Keratinocyte (primary cell): ENCODE measurements at places on chromosomes 5 and 9.

GRCh38 chr5:67528953-67529352, 332.4 kb upstream of the CD180 start:
- H3K4me3 ChIP-seq, result no peak overlapping the region
- no peaks in the 10 kb centered on the region for H3K4me1 ChIP-seq
- H3K27me3 ChIP-seq, result no peaks in the 10 kb centered on the region
- no peak overlapping the region for H3K27ac ChIP-seq
- no peaks in the 10 kb centered on the region for H3K36me3 ChIP-seq
- DNase-seq, result no peak

- H3K4me3 ChIP-seq, result no peak within 1 kb of the TSS
- no peaks in the 10 kb centered on the region for H3K27me3 ChIP-seq
- DNase-seq, result no peak
Measured at GRCh38 chr9:19033015-19033414, at the start of gene SAXO1. SAXO1 (minus strand) TSS chr9:19033209; CDS start chr9:19032908, 301 bp downstream.

DNA sequence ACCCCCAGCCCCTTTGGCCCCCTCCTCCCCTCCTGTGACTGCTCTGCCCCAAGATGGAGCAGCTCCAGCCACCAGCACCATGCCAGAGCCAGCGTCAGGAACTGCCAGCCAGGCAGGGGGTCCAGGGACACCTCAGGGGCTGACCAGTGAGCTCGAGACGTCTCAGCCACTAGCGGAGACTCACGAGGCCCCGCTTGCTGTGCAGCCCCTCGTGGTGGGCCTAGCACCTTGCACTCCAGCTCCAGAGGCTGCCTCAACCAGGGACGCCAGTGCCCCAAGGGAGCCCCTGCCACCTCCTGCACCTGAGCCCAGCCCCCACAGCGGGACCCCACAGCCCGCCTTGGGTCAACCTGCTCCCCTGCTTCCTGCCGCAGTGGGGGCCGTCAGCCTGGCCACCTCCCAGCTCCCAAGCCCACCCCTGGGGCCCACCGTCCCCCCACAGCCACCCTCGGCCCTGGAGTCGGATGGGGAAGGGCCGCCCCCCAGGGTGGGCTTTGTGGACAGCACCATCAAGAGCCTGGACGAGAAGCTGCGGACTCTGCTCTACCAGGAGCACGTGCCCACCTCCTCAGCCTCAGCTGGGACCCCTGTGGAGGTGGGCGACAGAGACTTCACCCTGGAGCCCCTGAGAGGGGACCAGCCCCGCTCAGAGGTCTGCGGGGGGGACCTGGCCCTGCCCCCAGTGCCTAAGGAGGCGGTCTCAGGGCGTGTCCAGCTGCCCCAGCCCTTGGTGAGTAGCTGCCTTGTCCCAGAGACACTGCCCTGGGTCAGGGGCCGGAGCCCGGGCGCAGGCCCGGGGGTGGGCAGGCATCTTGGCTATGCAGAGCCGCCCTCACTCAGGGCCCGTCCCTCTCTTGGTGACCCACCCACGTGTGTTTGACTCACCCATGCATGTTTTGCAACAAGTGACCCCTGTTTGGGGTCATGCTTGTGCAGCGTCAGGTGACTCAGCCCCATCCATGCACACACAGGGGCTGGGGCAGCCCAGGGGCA, 105.2 kb downstream of the WNK2 start:
- H3K4me1 ChIP-seq, result no peaks in the 10 kb centered on the region
- H3K27ac ChIP-seq, result no peak overlapping the region
- peaks cover 11% of the 10 kb centered on the region for H3K27me3 ChIP-seq
- no peaks in the 10 kb centered on the region for H3K36me3 ChIP-seq
- no peak overlapping the region for H3K4me3 ChIP-seq

DNA sequence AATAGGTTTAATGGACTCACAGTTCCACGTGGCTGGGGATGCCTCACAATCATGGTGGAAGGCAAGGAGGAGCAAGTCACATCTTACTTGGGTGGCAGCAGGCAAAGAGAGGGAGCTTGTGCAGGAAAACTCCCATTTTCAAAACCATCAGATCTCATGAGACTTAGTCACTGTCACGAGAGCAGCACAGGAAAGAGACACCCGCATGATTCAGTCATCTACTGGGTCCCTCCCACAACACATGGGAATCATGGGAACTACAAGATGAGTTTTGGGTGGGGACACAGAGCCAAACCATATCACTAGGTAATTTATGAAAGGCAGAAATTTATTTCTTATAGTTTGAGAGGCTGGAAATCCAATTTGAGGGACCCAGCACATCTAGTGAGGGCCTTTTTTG, 40.0 kb downstream of the MTREX start:
- no peak for DNase-seq
- no peak overlapping the region for H3K4me3 ChIP-seq
- no peaks in the 10 kb centered on the region for H3K4me1 ChIP-seq
- no peaks in the 10 kb centered on the region for H3K27me3 ChIP-seq
- H3K27ac ChIP-seq, result no peak overlapping the region

GRCh38 chr5:138705007-138705406, 48.2 kb upstream of the CTNNA1 start:
- H3K27ac ChIP-seq, result no peak overlapping the region
- no peaks in the 10 kb centered on the region for H3K27me3 ChIP-seq
- H3K36me3 ChIP-seq, result no peaks in the 10 kb centered on the region

GRCh38 chr5:95304711-95305110, 19.8 kb upstream of the MCTP1 start:
- no peaks in the 10 kb centered on the region for H3K27me3 ChIP-seq
- no peaks in the 10 kb centered on the region for H3K36me3 ChIP-seq
- H3K4me3 ChIP-seq, result no peak overlapping the region
- DNase-seq, result no peak
- H3K27ac ChIP-seq, result no peak overlapping the region

DNA sequence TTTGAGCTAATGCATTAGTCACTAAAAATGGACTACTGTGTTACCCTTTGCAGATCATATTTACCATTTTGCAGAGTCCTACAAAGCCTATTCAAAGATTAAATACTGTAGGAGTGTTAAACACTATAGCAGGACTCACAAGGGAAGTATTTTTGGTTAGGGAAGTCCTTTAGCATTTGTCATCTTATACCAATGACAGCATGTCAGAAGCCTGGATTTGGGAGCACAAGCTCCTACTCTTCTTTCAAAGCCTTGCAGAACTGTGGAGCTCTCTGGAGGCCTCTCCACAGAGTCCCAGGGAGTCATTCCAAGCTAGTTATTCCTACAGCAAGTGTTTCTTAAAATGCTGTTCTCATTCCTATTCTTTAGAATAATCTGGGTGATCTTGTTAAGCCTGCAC, 288.8 kb downstream of the PIK3R1 start:
- H3K36me3 ChIP-seq, result no peaks in the 10 kb centered on the region
- H3K27ac ChIP-seq, result no peak overlapping the region
- DNase-seq, result no peak
- H3K4me1 ChIP-seq, result no peaks in the 10 kb centered on the region
- H3K4me3 ChIP-seq, result no peak overlapping the region

DNA sequence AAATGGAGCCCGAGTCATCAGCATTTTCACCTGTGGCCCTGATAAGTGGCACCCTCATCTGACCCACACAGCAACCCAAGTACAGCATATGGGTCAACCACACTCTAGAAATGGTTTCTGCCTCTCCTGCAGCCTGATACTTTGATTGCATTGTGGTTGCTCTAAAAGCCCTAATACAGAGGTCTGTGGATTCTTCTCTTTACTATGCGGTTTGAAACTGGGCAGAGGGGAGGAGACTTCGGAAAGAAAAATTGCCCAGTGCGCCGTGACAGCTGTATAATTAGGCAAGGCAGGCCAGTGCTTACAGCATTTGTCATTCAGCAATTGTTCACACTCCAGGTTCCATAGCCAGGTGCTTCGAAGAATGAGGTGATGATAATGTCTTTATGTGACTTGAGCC, 361.0 kb downstream of the NFIB start:
- H3K27ac ChIP-seq, result no peak overlapping the region
- H3K4me1 ChIP-seq, result no peaks in the 10 kb centered on the region
- no peaks in the 10 kb centered on the region for H3K27me3 ChIP-seq

DNA sequence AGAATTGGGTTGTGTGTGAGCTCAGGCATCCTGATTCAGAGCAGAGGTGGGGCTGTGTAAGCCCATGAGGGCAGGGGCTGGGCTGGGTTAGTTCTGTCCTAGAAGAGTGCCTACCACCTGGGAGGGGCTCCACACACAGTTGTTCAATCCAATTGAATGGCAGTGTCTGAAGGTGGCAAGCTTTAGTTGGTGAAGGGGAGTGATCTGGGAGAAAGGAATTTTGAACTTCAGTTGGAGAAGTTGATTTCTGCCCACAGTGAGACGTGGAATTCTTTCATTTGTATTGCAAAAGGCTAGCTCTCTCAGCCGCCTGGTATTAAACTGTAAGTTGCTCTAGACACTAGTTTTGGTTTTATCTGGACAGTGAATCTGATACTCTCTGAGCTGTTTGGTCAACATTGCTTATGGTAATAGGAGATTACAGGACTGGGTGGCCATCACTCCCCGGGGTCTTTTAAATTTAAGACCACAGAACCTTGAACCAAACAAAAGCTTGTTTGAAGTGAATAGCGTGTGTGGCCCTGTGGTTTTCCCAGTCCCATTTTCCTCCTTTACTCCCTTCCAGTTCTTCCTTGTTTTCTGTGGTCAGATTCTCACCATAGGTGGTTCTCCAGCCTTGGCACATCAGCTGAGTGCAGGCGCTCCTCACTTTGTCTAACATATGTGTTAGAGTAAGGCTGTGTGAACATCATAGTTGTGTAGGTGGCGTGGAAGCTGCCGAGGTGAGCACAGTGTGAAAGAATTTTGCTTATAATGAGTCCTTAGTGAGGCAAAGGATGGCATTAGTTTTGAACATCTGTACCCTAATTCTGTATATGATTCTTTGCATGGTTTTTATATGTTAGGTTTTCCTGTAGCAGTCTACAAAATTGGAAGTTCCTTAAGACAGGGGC, 78.0 kb downstream of the ARHGAP26 start:
- no peaks in the 10 kb centered on the region for H3K36me3 ChIP-seq
- H3K4me3 ChIP-seq, result no peak overlapping the region
- H3K27me3 ChIP-seq, result no peaks in the 10 kb centered on the region
- no peak overlapping the region for H3K27ac ChIP-seq
- DNase-seq, result no peak

DNA sequence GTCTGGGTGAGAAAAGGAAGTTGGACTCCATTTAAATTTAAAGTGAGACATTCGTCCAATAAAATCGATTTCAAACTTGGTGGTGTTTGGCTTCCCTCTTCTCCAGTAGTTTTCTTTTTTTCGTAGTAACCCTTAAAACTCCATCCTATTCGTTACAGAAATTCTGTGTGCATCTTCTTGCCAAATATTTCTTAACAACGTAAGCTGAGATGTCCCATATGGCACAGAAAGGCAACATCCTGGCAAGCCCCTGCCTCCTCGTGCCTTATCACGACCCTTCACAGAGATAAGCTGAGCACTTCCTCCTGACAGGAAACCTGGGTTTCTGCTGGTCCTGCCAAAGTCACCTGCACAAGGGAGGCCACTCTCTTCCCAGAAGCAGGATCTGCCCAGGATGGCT, 11.8 kb upstream of the ADAMTS2 start:
- no peaks in the 10 kb centered on the region for H3K27me3 ChIP-seq
- no peaks in the 10 kb centered on the region for H3K4me1 ChIP-seq
- no peaks in the 10 kb centered on the region for H3K36me3 ChIP-seq
- H3K4me3 ChIP-seq, result no peak overlapping the region
- no peak overlapping the region for H3K27ac ChIP-seq
- no peak for DNase-seq

GRCh38 chr9:108395421-108395820, 460.4 kb downstream of the ACTL7B start:
- no peaks in the 10 kb centered on the region for H3K4me1 ChIP-seq
- no peak for DNase-seq
- H3K27ac ChIP-seq, result no peak overlapping the region
- no peaks in the 10 kb centered on the region for H3K27me3 ChIP-seq

GRCh38 chr5:78544561-78545201, 103.9 kb downstream of the LHFPL2 start:
- no peaks in the 10 kb centered on the region for H3K4me1 ChIP-seq
- no peak overlapping the region for H3K27ac ChIP-seq
- DNase-seq, result no peak

DNA sequence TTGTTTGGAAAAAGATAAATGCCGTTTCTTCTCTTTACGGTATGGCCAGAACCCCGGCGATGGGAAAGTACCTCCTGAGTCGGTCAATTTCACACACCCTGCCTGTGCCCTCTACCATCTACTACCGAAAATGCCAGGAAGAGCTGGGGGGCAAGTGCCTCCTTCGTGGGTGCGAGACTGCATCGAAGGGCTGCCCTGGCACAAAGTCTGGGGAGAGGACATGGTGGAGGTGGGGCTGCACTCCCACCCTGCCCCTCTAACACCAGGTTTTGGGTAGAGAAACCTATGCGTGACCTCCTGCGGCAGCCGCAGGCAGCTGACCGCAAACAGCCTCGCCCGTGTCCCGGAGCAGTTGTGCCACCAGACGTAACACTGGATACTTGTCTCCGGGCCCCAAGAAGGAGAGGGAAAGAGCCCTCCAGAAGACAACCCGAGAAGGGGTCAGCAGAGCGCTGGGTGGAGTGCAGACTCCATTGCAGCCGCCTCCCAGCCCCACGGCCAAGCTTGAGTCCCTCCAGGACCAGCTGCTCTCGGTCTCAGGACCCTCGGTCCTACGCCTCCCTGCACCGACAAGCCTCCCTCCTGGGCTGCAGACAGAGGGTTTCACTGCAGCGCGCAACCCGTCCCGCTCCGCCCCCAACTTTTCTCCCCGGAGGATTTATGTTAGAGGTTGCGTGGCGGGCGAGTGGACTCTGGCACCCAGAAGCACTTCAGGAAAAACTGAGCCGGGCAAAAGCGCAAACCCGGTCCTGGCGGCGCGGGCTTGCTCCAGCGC, 823 bp upstream of the PRDM6 start:
- no peak for DNase-seq
- no peak overlapping the region for H3K27ac ChIP-seq
- H3K36me3 ChIP-seq, result no peaks in the 10 kb centered on the region
- H3K4me1 ChIP-seq, result peaks cover 8% of the 10 kb centered on the region

DNA sequence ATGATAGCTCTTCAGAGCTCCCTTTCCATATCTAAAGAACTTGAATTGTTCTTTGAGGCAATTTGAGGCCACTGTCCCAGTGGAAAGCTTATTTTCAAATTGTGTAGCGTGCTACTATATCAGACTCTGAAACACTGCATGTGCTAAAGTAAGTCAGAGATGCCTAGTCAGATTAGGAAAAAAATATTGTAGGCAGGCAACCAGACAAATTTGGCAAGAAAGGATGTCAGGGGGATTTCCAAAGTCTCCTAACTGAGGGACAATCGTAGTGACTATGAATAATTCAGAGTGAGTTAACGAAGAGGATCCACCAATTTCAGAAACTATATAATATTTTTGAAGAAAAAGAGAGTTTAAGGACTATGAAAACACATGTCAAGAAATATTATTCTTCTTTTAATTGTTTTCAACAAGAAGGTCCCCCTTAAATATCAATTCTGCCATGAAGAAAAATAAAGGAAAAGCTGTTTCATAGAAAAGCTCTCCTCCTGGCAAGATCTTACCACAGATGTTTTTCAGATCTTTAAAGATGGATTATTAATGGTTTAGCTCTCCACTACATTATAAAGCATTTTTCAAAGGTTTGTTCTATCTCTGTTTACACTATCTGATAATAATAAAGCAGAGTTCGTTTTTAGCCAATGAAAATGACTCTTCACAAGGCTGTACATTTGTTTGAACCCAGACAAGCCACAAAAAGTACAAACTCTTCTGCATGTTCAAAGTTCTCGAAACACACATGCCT, 273.5 kb upstream of the PTGER4 start:
- no peak overlapping the region for H3K4me3 ChIP-seq
- no peak for DNase-seq
- H3K36me3 ChIP-seq, result no peaks in the 10 kb centered on the region
- no peak overlapping the region for H3K27ac ChIP-seq

- H3K27ac ChIP-seq, result no peak overlapping the region
- no peaks in the 10 kb centered on the region for H3K4me1 ChIP-seq
- H3K4me3 ChIP-seq, result no peak overlapping the region
- no peak for DNase-seq
- H3K36me3 ChIP-seq, result no peaks in the 10 kb centered on the region
Measured at GRCh38 chr5:144788556-144788955, 617.9 kb downstream of the KCTD16 start.
